ENCODE measurements at places on chromosomes 3 and 15.

DNA sequence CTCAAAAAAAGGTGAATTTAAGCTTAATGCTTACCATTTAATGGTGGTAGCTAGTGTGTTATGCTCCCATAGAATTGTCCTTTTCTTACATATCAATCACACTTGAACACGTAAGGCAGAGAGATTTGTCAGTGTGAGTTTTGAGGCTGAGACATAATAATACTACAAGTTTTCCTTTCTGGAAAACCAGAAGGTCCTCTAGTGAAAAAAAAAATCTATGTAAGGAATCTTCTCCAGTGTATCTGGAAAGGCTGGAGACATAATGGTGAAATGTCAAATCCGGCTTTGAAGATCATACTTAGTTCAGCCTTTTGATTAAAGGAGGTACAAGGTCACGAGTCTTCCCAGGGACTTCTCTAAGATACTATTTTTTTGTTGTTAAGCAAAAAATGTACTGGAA, 3.4 kb downstream of the TSC22D2 start:
- DNase-seq, result no peak

DNA sequence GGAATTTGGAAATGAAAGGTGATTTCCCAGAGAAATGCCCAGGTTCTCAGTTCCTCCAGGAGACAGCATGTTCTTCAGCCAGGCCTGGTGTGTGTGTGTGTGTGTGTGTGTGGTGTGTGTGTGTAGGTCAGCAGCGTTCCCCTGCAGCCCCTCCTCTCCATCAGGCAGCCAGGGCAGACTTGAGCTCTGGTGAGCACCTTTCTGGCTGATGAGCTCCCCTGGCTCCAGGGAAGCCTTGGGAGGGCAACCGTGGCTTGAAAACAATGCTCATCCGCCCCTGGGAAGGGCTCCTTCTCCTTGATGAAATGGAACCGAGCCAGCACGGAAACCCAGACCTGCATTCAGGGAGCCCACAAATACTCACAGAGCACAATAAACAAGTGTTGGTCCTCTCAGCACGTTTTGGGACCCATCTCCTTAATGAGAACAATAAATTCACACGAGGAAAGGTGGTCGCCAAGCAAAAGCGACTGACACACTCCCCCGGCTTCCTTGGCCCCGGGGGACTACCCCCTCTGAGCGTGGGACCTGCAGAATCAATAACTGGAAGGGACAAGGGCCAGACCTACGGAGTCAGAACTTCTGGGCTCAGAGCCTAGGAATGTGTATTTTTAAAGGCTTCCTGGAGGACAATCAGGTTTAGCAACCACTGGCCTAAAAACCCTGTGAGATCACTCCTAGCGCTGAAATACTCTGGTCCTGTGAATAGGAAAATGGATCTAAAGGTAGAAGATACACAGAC, 38.6 kb upstream of the HES1 start:
- no peak for DNase-seq

DNA sequence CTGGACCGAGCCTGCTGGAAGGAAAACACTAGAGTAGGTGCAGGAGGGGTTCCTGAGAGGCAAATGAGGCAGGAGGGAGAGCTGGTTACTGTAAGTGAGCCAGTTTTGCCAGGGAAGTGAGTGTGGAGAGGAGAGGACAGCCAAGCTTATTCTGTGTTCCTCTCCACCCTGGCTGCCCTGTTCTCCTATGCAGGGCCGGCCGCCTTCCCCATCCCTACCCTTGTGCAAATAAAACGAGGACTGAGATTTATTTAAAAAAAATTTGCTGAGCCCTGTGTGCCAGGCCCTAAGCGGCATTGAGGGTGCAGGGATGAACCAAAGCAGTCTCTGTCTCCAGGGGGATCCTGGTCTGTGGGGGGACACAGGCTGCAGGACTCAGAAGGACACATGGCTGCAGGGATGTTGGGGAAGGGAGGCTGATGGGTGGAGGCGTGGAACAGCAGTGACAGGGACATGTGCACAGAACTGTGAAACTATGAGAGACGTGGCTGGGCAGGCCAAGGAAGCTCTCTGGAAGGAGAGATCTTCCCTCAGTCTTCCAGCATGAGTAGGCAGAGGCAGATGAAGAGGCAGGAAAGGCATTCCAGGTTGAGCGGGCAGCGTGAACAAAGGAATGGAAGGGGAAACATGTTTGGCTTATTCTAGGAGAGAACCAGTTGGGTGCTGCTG, 12.1 kb downstream of the CORO2B start:
- DNase-seq, result no peak

DNA sequence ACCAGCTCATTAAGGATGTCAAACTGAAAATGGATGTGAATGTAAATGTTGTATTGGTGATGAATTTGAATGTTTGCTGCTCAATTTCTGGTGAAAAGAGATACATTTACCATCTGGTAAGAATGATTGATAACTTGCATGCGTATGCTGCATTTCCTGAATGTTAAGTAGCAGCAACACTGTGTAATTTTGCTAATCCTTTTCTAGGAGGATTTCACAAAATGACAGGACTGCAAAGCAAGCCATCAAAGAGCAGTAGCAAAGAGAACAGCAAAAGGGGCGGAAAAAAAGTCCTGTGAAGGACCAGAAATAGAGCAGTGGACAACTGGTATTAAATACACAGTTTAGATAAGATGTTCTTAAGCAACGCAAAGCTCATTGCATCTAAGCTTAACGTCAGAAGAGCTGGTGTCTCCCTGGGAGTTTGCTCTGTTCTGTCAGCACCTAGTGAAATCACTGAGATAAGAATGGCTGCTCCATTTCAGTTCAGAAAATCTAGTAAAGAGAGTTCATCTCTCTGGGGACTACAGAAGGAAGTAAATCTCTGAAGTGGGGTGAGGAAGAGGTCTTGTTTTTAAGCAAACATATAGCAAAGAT, 23.5 kb upstream of the PAQR5 start:
- no peak for DNase-seq

DNA sequence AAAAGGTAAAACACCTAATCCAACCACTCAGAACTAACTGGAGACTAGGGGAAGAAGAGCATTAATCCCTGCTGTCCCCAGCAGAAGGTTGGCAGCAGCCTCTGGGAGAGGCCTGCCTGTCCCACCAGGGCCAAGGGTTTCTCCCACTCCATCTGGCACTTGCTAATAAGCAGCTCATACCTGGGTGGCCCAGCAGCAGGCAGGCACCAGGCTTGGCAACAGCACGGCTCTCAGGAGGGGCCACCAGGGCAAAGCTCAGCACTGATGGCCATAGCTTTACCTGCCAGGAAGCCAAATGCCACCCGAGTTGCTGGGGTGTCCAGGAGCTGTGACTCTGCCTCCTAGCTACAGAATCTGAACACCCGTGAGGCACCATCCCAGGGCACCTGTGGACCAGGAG, 58.3 kb downstream of the BOC start:
- DNase-seq, result no peak

Data from cortex of kidney (tissue), 1 donor.